ENCODE measurements at places on chromosomes 1 and 21.

GRCh38 chr1:53180226-53180625 is 16.4 kb upstream of the CPT2 start:
- no peak for DNase-seq

- no peak for DNase-seq
Measured at GRCh38 chr21:41387042-41387819, 25.4 kb downstream of the MX2 start.

- DNase-seq, result no peak
Measured at GRCh38 chr1:235859789-235860188, 6.9 kb downstream of the LYST start.

DNA sequence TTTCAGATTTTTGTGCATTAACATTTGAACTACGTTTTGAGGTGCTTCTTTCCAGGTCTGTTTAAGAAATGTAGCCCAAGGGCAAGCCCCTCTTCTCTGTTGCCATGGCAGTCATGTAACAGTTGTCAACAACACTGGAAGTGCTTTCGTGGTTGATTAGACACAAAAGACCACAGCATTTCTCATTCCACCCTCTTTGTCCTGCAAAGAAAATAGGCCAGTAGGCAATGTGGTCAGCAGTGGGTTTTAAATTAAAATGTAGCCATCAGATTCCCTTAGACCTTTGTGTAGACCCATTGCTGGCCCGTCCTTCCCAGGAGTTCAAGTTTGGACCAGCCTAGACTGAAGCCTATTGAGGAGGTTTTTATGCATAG is 35.4 kb downstream of the VANGL1 start:
- peak; percentile 35 for DNase-seq

DNA sequence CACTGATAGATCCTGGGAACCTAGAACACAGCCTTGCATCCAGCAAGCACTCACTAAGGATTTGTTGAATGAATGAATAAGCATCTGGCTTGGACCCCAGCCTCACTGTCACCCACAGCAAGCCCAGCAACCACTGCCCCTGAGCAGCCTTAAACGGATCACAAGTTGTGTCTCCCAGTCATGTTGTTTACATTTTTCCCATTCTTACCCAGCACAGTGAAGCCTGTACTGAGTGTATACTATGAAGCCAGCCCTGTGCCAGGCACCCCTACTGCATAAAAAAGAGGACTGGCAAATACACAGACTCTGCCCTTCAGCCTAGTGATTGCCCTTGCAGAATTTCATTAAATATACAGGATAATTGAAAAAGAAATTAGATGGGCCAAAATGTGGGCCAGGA is 30.2 kb downstream of the RRAGC start:
- peak; percentile 23 for DNase-seq

DNA sequence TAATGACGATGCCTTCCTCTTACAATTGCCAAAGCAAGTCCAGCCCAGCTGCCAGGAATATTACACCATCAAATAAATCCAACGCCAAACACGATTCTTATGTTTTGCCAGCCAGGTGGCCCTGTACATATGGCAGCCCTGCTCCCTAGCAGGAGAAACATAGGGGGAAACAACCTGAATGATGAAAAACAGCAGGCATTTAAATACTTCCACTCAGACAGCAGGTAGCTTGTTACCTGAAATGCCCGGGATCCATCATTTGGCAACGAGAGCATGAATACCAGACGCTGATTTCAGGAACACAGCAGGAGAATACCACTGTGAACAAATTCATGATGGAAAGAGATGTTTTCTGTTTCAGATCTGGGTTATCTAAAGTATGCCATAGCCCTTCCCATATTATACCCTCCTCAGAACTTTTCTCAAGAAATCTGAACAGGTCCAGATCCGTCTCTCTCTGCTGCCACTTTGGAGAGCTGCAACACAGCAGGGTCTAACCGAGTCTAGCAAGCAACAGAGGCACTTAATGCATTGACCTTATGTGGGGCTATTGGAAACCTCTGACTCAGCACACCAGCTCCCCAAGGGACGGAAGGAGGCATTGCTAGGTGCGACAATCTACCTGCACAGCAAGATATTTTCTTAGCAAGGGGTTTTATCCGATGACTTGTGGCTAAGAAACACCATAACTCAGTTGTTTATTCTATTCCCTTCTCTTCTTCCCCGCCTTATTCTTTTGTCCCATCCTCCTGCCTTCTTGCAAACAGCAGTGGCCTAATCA is 166.3 kb downstream of the BARHL2 start:
- DNase-seq, result no peak

DNA sequence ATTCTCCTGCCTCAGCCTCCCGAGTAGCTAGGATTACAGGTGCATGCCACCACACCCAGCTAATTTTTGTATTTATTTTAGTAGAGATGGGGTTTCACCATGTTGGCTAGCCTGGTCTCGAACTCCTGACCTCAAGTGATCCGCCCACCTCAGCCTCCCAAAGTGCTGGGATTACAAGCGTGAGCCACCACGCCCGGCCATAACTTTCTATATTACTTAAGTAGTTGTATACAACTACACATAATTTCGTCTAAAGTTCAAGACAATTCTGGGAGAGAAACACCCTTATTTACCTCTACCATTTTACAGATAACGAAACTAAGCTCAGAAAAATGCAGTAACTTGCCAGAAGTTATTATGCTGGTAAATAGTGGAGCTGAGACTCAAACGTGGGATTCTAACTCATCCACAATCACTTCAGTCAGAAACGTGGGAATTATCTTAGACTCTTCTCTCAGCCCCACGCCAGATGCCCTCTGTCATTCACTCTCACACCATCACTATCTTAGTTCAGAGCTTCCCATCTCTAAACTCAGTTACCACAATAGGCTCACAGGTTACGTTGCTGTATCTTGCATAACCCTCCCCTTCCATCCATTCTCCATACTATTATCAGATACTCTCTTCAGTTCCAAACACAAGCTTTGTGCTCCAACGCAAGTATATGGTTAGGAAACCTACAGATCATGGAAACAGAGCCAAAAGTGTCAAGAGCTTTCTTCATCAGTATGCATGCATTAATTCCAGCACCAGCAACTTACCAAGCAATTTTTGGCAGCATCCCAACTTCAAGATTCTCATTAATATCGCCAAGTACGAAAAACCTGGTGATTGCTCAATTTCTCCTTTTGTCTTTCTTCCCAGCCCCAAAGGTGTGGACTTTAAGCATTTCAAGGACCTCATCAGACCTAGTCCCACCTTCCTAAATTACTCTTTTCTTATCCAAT is 69.3 kb downstream of the RERE start:
- DNase-seq, result no peak

- no peak for DNase-seq
Measured at GRCh38 chr1:218247339-218247738, 37.8 kb upstream of the RRP15 start.

- DNase-seq, result peak; percentile 34
Measured at GRCh38 chr1:169906938-169907337, 13.2 kb upstream of the SCYL3 start.

DNA sequence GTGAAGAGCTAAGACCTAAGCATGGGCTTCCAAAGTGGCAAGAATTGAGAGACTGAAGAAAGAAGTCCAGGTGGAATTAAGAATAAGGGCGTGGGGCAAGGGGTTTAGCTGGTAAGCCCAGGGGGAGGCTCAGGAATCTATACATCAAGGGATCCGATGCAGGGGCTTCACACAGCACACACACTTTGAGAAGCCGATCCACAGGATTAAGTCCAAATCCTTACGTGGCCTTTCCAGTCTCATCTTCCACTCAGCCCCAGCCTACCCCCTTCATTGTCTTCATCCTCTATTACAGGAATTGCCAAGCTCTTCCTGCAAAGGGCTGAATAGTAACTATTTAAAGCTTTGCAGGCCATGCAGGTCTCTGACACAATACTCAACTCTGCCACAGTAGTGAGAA is 101.3 kb downstream of the TGFBR3 start:
- DNase-seq, result no peak

DNA sequence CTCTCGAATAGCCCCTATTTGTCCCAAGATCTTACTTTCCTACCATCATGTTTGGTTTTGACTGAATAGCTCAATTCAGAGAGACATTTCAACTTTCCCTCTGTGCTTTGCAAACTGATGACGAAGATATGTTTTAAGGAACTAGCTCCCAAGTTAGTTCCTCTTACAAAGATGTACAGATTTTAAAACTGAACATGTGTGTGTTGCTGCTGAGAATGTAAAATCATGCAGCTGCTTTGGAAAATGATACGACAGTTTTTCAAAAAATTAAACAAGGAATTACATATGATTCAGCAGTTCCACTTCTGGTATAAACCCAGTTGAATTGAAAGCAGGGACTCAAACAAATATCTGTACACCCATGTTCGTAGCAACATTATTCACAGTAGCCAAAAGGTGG is 33.6 kb downstream of the KIF26B start:
- DNase-seq, result no peak

GRCh38 chr1:63847308-63847910 is 73.6 kb downstream of the ROR1 start:
- DNase-seq, result no peak

DNA sequence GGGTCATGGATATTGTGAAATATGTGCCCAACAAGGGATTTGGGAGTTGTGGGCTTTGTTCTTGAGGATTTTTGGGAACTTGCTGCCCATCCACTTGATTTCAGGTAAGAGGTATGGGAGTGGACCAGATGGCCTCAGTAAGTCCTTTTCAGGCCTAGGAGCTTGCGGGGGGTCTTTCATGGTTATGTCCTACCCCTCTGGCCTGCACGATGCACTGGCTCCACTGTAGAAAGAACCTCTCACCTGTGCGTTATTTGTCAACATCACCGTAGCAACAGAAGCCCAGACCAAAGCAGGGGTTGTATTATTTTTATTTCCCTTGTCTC is 8.6 kb downstream of the RIIAD1 start:
- DNase-seq, result no peak

- no peak for DNase-seq
Measured at GRCh38 chr21:46116189-46116775, 18.4 kb downstream of the COL6A2 start.

- DNase-seq, result no peak
Measured at GRCh38 chr1:116711263-116711840, 42.9 kb upstream of the CD2 start.

GRCh38 chr1:14037101-14037847 is 337.3 kb downstream of the PRDM2 start:
- DNase-seq, result peak; percentile 4

- peak; percentile 52 for DNase-seq
Measured at GRCh38 chr1:23224739-23225648, 7.7 kb upstream of the HTR1D start.

GRCh38 chr1:198669023-198669698 is 30.3 kb downstream of the PTPRC start:
- peak; percentile 93 for DNase-seq

DNA sequence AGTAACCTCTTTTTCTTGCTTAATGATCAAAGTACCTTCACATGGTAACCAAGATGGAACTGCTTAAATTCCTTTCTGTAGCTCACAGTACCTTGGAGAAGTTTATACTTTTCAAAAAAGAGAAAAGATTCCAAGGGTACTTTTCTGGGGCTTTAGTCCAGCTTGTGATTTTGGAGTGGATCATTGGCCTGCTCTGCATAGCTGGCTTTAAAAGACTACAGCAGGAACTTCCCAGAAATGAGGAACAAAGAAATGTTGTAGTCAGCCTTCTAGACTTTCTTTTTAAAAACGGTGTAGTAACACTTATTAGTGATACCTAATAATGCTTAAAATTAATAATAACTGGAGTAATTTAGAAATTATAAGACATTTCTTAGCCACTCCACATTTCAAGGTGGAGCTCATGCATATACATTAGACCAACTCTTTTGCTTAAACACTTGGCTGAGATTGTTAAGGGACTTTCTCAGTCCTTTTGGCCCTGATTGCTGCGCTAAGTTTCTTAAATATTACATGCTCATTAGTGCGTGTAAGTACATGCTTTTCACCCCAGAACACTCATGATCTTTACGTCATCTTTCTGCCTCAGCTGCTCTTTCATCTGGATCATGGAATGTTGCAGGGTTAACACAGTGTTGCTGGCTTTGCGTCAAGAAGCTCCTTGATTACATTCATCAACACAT is 57.3 kb downstream of the SDCCAG8 start:
- no peak for DNase-seq

- no peak for DNase-seq
Measured at GRCh38 chr1:14682941-14683621, 84.6 kb downstream of the KAZN start.

- DNase-seq, result peak; percentile 28
Measured at GRCh38 chr21:16304174-16305095, 574.7 kb downstream of the USP25 start.

- no peak for DNase-seq
Measured at GRCh38 chr1:57963581-57963980, 539.7 kb upstream of the DAB1 start.

- peak; percentile 9 for DNase-seq
Measured at GRCh38 chr1:185314411-185314810, 2.6 kb downstream of the IVNS1ABP start.

- no peak for DNase-seq
Measured at GRCh38 chr1:50214717-50215116, 106.0 kb downstream of the ELAVL4 start.

DNA sequence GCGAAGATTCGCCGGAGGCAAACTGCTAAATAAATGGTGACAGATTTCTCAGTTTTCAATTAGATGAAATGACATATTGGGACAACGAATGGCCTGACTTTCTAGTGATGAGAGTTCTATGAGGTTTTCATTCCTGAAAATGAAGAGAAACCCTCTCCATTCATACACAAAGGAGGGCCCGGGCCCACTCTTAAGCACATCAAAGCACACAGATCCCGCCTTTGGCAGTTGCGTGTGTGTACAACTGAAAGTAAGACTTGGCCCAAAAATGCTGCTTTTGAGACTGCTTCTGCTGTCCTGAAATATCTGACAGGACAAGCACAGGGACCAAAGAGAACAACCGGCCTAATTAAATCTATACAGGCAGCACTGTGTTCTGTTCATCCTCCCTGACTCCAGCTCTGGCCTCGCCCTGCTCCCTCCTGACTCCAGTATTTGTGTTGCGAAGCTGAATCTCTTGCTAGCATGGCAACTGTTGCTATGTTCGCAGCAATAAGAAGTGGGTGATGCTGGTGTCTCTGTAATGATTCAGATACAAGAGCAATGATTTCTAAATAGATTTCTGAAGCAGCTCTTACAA is 7.4 kb downstream of the LRRC53 start:
- DNase-seq, result no peak

- no peak for DNase-seq
Measured at GRCh38 chr1:201251851-201252430, 31.4 kb upstream of the PKP1 start.

DNA sequence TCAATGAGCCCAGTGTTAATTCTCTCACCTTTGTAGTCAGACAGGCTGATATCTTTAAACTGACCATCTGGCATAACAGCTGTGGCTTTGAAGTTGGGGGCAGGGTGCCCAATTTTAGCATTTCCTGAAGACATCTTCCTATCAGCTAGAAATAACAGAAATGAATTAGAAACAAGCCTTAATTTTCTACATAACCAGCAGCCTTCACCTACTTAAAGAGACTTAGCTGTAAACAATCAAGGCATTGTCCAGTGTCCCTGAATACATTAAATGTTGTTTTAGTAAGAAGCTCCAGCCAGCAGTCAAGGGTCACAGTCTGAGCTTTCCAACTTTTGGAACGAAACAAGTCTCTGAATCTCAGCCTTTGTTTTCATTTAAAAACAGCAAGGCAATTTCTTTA is 2.8 kb downstream of the PRDX1 start:
- peak; percentile 25 for DNase-seq
